Thoracic aorta (tissue), 2 donors: ENCODE measurements at places on chromosomes 5 and 9.

GRCh38 chr5:6832994-6833393 is 119.8 kb downstream of the TENT4A start:
- DNase-seq = no peak

DNA sequence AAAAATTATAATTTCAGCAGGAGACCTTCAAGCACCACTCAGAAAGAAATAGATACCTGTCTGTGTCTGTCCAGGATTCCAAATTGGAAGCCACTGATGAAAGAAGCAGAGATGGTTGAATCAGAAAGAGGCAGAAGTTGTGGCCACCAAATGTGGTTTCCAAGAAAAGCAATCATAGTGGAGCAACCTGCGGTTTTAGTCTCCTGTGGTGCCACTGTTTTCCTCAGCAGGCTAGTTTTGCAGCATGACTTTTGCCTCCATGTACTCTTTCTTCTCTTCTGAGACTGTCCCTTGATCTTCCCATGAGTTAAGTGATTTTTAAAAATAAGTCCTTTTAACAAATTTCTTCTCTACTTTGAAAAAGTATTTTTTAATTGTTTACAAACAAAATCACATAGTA is 535.8 kb downstream of the CYLC2 start:
- DNase-seq = no peak

DNA sequence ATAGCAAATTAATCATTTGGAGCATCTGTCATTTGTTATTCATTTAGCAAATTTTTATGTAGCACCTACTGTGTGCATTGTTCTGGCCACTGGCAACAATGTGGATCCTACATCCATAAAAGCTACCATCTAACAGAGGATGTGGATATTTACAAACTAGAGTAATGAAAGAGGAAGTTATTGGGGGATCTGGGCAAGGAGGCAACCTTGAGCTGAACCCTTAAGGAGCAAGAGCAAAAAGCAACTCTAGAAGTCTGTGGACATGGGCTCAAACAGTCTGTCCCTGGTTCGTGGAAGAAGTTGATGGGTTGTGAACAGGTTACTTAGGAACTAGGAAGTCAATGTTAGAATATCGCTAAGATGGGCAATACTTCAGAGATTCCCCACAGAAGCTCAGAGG is 259.9 kb downstream of the SYK start:
- no peak for DNase-seq

DNA sequence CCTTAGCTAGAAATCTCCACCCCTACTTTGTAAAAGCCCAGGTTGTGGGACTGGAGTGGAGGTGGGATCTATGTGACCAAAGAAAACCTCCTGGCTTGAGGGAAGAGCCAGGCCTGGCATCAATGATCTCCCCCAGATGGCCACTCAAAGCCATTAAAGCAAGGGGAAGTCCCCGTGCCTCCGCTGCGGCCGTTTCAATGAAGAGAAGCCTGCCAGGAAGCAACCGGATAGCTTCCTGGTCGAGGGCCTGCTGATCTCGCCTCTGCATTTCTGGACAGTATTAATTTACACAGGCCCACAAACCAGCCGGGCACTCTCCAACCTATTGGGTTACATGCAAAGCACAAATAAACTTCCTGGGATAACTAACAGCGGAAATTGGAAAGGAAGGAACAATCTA is 160.5 kb upstream of the MSX2 start:
- DNase-seq = no peak
